Gastroesophageal sphincter (tissue), 4 donors: ENCODE measurements at places on chromosomes 3 and 15.

GRCh38 chr15:99333413-99333812, 82.1 kb downstream of the LRRC28 start:
- ATAC-seq, result no peak

GRCh38 chr3:46558184-46559043, 7.7 kb downstream of the LRRC2 start:
- peak; percentile 75 for ATAC-seq

DNA sequence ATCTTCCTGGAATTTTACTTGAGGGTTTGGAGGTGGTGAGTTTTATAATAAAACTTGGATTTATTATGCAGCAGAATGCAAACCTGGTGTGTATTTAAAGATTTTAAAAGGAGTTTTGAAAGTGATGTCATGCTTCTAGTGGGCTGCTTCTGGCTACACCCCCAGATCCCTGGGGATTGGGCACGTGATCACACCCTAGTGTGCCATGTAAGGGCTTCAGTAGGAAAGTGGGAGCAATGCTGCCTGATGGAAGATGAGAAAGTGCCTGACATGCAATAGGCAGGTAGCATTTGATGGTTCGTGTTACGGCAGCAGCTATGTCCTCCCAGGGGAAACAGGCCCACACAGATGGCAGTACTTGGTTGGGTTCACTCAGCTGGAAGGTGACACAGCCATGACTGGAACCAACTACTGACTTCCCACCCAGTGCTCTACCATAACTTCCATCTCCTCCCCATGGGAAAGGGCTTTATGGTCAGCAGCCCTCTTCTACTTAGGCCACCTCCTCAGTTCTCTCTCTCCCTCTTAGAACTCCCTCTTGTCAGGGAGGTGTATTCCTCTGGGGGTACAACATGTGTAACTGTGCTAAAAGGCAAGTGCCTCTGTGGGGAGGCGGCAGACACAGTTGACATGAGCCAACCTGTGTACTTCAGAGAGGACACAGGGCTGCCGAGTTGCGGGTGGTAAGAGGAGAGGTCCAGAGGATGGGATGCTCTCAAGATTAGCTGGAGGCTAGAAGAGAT, 5.6 kb downstream of the ITPKA start:
- no peak for ATAC-seq

DNA sequence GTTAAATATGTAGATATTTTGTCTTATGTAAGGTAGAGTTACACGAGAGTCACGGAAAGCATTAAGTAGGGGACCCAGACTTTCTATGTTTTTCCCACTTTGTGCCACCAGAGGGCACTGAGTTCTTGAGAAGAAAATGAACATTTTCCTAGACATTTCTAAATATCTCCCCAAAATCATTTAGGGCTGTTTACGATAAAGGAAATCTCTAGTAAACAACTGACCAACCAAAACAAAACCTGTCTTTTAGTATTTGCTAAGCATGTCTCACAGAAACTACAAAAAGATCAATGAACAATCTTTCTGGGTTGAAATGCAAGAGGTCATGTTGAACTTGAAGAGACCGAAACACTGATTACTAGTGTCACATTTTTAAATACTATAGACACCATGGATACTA, 16.1 kb downstream of the POU1F1 start:
- ATAC-seq, result no peak

DNA sequence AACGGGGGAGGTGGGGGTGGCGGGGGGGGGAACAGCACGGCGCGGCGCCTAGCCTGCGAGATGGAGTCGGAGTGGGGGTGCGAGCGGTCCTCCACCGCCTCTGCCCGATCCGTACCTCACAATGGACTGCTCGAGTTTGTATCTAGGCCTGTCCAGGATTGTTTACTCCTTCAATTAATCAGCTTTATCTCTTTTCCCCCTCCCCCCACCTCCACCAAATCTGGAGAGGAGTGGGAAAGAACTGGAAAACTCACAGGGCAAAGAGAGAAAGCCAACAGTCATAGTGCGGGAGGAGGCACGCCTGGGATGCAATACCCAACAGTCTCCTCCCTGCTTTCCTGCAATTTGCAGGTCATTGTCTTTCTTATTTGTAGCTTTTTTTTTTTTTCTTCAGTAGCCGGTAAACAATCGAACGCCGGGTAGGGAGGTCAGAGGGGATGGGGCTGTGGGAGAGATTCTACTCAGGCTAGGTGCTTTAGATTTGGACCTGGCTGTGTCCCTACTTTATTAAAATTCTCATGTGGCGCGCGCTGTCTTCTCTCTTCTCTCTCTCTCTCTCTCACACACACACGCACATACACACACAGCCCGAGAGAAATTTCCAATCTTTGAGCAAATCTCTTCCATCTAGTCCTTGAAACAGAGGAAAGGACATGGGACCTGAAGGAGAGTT, 6.9 kb upstream of the MEIS2 start:
- peak; percentile 16 for ATAC-seq

DNA sequence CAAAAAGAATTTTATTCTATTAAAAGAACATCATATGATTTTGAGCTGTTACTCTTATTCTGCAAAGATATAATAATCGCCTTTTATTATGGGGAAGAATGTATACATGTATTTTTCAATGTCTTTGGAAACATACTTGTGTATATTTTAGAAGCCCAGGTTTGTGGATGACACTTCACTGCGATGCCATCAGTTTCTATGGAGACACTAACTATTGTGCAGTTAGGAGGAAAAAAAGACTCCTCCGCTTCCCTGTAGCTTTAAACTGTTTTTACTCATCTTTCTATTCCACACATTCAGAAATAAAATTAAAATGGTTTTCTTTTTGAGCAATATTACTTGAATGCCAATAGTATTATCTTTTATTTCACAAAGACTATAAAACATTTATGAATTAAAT, 305.0 kb downstream of the NLGN1 start:
- ATAC-seq, result no peak
